Tibial artery (tissue), 4 donors: ENCODE measurements at places on chromosomes 5 and 9.

- no peaks in the 10 kb centered on the region for H3K27me3 ChIP-seq
- no peak for DNase-seq
- no peaks in the 10 kb centered on the region for H3K36me3 ChIP-seq
- no peak overlapping the region for H3K27ac ChIP-seq
Observed at GRCh38 chr9:22463205-22463604, 16.6 kb downstream of the DMRTA1 start.

DNA sequence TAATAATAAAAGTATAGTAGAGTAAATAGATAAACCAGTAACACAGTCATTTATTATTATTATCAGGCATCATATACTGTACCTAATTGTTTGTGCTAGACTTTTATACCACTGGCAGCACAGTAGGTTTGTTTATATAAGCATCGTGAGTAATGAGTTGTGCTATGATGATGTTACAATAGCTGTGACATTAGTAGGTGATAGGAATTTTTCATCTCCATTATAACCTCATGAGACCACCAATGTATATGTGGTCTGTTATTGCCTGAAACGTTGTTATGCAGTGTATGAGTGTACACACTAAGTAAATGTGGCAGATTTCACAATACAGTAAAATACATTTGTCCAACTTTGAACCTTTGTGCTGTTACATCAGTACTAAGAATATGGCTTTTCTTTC, 72.7 kb upstream of the SPATA31D4 start:
- H3K27ac ChIP-seq = no peak overlapping the region
- H3K4me1 ChIP-seq = no peaks in the 10 kb centered on the region
- no peak for DNase-seq
- H3K36me3 ChIP-seq = no peaks in the 10 kb centered on the region
- H3K4me3 ChIP-seq = no peak overlapping the region

DNA sequence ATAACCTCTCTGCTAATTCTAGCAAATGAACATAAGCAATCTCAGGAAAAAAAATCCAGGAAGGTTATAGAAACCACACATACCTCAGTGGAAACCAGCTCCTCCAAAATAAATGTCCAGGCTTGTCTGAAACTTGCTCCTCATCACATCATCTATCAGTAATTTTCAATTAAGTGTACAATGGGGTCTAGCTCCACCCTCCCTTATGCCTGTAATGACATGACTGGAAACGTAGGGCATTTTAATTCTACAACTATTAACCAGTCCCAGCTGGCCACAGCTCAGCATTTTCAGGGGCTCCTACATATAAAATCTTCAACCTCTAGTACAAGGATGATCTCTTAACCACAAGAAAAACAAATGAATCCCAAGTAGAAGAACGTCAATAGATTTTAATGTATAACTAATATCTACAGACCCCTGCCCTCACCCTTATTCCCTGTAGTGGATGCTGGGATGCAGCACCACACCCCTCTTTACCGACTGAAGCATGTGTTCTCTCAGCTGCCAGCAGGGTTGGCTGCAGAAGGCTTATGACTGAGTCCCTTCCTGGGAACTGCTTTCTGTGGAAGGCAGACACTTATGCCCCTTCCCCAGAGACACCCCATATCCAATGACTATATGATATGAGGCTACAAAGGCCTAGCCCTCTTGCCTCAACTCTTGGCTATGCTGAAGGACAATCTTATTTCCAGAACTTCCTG, 6.8 kb downstream of the TSSK1B start:
- no peaks in the 10 kb centered on the region for H3K36me3 ChIP-seq
- no peak overlapping the region for H3K4me3 ChIP-seq
- H3K27me3 ChIP-seq = no peaks in the 10 kb centered on the region
- H3K4me1 ChIP-seq = no peaks in the 10 kb centered on the region
- no peak overlapping the region for H3K27ac ChIP-seq

DNA sequence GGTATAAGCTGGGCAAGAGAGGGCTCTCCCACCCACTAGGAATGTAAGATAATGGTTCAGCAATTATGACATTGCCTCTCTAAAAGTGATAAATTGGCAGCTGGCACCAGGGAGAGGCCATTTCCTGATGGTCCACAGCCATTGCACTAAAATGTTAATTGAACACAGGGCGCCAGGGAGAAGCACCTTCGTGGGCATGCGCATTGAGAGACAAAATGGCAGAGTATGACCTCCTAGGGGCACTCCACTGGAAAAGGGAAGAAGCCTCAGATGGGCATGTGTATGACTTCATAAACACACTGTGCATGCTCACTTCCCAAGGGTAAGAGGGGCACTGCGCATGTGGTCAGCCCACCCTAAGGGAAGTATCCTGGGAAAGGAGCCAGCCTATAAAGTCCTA, 419.2 kb downstream of the AGTPBP1 start:
- no peaks in the 10 kb centered on the region for H3K27me3 ChIP-seq
- no peaks in the 10 kb centered on the region for H3K4me1 ChIP-seq
- no peak overlapping the region for H3K4me3 ChIP-seq

- H3K4me1 ChIP-seq = no peaks in the 10 kb centered on the region
- no peak for DNase-seq
- no peak overlapping the region for H3K27ac ChIP-seq
- no peaks in the 10 kb centered on the region for H3K27me3 ChIP-seq
- no peaks in the 10 kb centered on the region for H3K36me3 ChIP-seq
Observed at GRCh38 chr5:122591828-122592227, 183.1 kb upstream of the SNX2 start.

DNA sequence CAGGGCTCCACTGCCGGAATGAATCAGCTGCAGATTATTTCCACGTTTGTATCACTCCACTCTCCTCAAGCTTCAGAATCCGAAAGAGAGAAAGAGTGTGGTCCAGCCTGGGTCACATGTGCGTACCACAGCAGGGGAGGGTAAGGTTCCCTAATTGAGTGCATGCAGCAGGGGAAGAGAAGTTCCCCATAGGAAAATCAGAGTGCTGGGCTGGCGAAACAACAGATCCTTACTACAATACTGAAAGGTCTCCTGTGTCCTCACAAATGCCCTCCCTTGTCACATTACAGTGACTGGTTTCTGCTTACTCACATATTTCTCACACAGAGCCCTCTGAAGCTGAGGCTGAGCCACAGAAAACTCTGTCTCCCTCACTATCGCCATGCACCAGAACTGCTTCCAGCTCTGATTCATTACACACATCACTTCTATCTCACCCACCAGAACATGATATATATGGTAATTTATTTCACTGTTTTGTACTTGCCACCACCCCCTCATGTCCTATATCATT, 532.2 kb upstream of the TUSC1 start:
- H3K36me3 ChIP-seq = no peaks in the 10 kb centered on the region
- peak; percentile 27 for DNase-seq
- H3K4me3 ChIP-seq = peak overlapping the region; percentile 35
- no peaks in the 10 kb centered on the region for H3K27me3 ChIP-seq
- peak overlapping the region; percentile 32 for H3K27ac ChIP-seq
- no peaks in the 10 kb centered on the region for H3K4me1 ChIP-seq

- peaks cover 34% of the 10 kb centered on the region for H3K36me3 ChIP-seq
- no peak overlapping the region for H3K4me3 ChIP-seq
- H3K27ac ChIP-seq = no peak overlapping the region
Observed at GRCh38 chr9:75121914-75122558, 33.7 kb downstream of the OSTF1 start.

DNA sequence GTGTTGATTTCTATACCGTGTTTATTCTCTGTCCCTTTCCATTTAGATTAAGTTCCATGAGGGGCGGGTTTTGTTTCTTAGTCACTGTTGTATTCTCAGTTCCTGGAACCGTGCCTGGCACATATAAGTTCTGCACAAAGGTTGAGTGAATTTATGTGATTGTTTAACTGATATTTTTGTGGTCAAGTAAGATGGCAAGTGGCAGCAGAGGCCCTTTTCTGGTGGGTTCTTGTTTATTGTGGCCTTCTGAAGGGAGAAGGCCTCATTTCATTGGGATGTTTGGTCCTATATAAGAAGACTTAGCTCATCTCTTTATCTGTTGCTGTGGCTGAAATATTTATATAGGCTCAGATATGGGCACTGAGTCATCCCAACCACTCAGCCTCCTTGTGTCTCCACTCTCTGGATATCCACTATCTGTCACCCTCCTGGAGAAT, 262.5 kb downstream of the PSAT1 start:
- no peaks in the 10 kb centered on the region for H3K4me1 ChIP-seq
- no peak overlapping the region for H3K4me3 ChIP-seq
- H3K27me3 ChIP-seq = no peaks in the 10 kb centered on the region
- H3K27ac ChIP-seq = no peak overlapping the region

GRCh38 chr5:72537166-72537565, 30.0 kb upstream of the ZNF366 start:
- no peak overlapping the region for H3K27ac ChIP-seq
- no peak overlapping the region for H3K4me3 ChIP-seq
- no peaks in the 10 kb centered on the region for H3K36me3 ChIP-seq
- H3K4me1 ChIP-seq = no peaks in the 10 kb centered on the region

GRCh38 chr5:16528382-16529110, 62.9 kb upstream of the ZNF622 start:
- no peaks in the 10 kb centered on the region for H3K4me1 ChIP-seq
- H3K27me3 ChIP-seq = no peaks in the 10 kb centered on the region
- H3K27ac ChIP-seq = no peak overlapping the region
- H3K4me3 ChIP-seq = no peak overlapping the region
- no peaks in the 10 kb centered on the region for H3K36me3 ChIP-seq

DNA sequence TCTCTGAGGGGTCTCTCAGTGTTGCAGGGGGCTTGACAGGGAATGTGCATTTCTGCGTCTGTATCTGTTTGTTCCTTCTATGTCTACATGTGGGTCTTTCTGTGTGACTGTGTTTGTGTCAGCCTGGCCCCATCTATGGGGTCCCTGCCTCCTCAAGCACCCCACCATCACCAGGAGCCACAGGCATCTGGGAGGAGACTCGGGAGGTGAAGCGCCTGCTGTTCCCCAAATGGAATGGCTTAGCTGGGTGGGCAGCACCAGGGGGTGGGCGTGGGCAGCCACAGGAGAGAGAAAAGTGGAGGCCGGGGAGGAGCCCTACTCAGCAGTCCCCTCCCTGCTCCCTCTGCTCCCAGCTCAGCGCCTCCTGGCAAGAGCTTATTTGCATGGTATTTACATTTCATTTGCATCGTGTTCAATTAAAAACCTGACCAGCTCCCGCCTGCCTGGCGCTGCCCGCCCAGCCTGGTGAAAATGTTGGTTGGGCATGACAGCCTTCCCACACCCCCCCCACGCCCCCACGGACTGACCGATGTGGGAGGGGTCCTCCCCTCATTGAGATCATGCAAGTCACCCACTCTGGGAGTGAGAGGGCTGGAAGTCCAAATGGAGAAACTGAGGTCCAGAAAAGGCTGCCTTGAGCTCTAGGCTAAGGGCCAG, 50.5 kb downstream of the CXXC5 start:
- DNase-seq = peak; percentile 94
- no peak overlapping the region for H3K4me3 ChIP-seq
- H3K27me3 ChIP-seq = no peaks in the 10 kb centered on the region
- no peaks in the 10 kb centered on the region for H3K36me3 ChIP-seq
- H3K27ac ChIP-seq = peak overlapping the region; percentile 93

DNA sequence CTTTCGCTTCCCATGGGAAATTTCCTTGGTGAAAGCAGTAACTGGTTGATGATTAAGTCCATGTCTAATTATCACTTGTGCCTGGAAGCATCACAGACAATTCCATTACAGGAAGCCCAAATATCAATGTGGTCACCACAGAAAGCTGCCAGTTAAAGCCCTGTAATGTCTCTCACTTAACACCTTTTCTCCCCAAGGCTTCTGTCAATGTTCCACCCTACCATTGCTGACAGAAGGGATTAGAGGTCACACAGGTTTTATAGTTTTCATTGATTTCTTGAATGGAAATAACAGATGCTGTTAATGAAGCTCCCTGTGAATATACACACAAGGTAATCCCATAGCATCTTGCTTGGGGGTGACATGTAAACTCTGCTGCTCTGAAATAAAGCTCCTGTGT, 279.2 kb downstream of the COX7C start:
- no peaks in the 10 kb centered on the region for H3K27me3 ChIP-seq
- H3K36me3 ChIP-seq = no peaks in the 10 kb centered on the region
- H3K27ac ChIP-seq = no peak overlapping the region
- H3K4me3 ChIP-seq = no peak overlapping the region

GRCh38 chr9:12065050-12065449, 628.1 kb upstream of the TYRP1 start:
- no peaks in the 10 kb centered on the region for H3K27me3 ChIP-seq
- no peak overlapping the region for H3K4me3 ChIP-seq
- no peak for DNase-seq
- H3K27ac ChIP-seq = no peak overlapping the region
- H3K36me3 ChIP-seq = no peaks in the 10 kb centered on the region
- no peaks in the 10 kb centered on the region for H3K4me1 ChIP-seq

DNA sequence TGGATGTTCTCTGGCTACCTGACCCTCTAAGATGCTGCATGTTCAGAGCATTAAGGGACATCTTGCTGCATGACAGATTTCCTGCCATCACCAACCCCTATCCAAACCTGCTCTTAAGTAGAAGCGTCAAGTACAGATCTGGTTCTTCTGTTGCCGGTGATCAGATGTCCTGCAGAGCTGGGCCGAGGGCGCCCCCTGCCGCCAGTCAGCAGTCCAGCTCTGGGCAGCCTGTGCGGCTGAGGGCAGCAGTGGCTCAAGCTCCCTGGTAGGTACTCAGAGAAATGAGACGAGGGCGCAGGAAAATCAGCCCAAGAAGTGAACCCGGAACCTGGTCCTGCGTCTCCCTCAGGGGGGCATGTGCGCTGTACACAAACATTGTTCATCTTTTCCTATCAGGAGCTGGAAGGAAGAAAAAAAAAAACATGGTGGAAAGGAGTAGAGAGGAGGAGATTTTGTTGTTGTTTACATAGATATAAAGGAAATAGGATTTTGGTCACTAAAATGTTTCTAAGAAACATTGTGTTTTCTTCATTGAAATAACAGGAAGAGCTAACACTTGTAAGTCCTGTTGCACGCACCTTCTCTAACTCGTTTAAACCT, 95.8 kb downstream of the CFAP90 start:
- H3K4me3 ChIP-seq = no peak overlapping the region
- H3K27ac ChIP-seq = no peak overlapping the region
- no peaks in the 10 kb centered on the region for H3K27me3 ChIP-seq
- H3K4me1 ChIP-seq = peaks cover 10% of the 10 kb centered on the region

DNA sequence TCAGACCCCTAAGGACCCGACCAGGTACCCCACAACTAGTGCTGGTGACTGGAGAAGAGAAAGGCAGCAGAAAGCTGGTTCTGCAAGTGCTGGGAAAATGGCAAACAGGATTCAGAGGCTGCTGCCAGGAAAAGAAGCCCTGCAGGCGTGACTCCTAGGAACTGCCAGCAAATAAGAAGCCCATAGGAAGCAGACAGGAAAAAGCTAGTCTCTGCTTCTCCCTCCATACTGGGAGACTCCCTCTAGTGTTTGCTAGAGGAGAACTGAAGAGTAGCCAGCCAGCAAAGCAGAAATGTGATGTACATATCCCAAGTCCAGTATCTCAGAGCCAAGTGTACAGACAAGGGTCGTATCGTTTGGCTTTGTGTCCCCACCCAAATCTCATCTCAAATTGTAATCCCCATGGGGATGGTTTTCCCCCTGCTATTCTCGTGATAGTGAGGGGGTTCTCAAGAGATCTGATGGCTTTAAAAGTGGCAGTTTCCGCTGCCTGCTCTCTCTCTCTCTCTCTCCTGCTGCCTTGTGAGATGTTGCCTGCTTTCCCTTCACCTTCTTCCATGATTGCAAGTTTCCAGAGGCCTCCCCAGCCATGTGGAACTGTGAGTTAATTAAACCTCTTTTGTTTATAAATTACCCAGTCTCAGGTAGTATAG, 38.1 kb upstream of the TUSC1 start:
- H3K27me3 ChIP-seq = no peaks in the 10 kb centered on the region
- H3K36me3 ChIP-seq = no peaks in the 10 kb centered on the region
- H3K27ac ChIP-seq = no peak overlapping the region
- no peak for DNase-seq
- H3K4me3 ChIP-seq = no peak overlapping the region

- no peak for DNase-seq
- H3K27me3 ChIP-seq = no peaks in the 10 kb centered on the region
- no peak overlapping the region for H3K27ac ChIP-seq
- H3K4me3 ChIP-seq = peak overlapping the region; percentile 99
Observed at GRCh38 chr5:441996-442334, 1.0 kb upstream of the EXOC3 start.
